ENCODE measurements at places on chromosomes 1 and 21. TPM values are rescaled to one million over a fixed set of nuclear protein-coding genes. Genes with fewer than 3 reads are reported as not detected.

C2CD4D gene
- not detected for total RNA-seq

DNA sequence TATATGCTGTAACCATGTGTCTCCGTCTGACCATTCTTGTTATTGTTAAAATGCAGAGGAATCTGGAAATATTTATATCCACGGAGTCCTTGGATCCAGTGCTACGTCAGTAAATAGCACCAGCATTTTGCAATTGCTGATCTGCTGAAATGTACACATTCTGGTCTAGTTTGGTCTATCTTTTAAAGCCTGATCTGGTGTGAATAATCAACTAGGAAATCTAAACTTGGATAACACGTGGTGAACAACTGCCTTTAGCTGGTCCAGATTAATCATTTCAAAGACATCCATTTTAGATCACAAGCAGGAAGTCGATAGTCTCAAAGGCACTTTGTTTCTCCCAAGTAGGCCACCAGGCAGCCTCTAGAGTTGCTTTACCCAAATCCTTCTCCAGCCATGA, 32.6 kb downstream of the PDPN start:
- DNase-seq: no peak

GRCh38 chr1:52145137-52145536, 3.2 kb downstream of the ZFYVE9 start:
- DNase-seq: no peak

GBP7 gene
- total RNA-seq: not detected

DNA sequence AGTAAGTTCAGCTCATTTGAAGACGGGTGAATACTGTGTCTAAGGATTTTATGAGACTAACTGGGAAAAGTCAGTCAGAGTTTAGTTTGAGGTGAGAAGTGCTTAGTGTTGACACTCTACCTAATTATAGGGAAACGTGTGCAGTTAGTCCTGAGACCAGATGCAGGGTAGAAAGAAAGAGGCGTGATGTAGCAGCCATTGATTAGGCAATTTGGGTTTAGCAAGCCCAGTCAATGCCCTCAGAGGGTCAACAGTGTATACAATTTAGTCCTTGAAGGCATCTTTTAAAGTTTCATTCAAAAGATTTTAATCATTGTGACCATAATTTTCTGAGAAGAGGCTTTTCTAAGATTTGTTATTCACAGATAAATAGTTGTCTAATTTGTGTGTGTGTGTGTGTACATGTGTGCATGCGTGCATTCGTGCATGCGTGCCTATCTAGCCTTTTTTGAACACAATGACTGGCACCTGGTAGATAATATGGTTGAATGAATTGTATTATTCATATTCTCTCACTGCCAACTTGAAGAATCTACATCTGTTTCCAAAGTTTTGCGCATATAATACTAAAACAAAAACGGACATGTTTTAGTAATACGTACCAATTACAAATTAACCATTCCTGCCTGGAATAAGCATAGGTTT, 332.9 kb downstream of the SRGAP2C start:
- DNase-seq: no peak

DNA sequence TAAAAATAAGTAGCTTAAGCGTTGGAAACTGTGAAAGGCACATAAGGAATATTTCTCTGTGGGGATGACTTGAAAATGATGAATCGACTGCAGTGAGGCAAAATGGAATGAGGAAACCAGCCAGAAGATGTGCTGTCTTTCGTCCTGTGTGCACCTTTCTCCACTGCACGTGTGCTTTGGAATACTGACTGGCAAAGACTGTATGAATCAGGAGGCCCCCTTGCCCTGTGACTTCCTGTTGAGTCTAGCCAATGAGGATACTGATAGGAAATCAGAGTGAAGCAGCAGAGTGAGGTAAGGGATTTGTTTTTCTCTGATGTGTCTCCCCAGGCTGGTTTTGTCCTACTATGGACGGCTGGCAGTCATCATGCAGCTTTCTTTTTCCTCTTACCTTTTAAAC, 118.2 kb upstream of the ADGRL4 start:
- no peak for DNase-seq

- no peak for DNase-seq
Observed at GRCh38 chr1:68811806-68812205, 314.9 kb upstream of the DEPDC1 start.

- no peak for DNase-seq
Observed at GRCh38 chr1:40868051-40868723, 6.0 kb upstream of the CITED4 start.

- no peak for DNase-seq
Observed at GRCh38 chr1:119286587-119287181, 81.9 kb upstream of the HAO2 start.

GRCh38 chr1:228988664-228989063, 253.4 kb downstream of the RHOU start:
- DNase-seq: no peak

OR14K1 gene
- not detected for total RNA-seq
